ENCODE measurements at places on chromosomes 2 and 18.

GRCh38 chr18:74645679-74646078, 48.0 kb downstream of the ZNF407 start:
- no peak for DNase-seq

DNA sequence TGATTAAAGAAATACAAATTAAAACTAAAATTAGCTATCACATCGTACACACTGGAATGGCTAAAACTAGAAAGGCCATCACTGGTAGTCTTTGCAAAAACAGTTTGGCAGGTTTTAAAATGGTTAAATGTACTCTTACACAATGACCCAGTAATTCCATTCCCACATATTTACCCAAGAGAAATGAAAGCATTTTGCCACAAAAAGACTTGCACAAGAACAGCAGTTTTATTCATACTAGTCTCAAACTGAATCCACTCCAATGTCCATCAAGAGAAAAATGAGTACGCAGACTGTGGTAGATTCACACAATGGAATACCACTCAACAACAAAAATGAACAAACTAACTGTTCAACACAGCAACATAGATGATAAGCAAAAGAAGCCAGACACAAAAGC, 29.1 kb downstream of the SP140L start:
- no peak for DNase-seq

DNA sequence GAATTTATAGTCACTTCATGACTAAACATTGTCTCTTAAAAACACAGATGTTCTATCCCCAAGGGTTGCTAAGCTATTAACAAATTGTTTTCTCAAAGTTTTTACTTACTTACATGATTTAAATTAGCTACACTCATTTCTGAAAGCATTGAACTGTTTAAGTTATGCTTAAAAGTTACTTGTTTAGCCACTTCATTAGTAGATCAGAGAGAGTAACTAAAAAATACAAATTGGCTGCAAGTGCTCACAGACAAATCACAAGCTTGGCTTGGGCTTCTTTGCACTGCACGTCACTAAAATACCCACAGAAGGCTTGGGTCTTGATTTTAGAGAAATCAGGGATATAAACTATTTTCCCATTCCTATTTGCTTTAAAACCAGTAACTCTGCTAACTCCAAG, 114.1 kb upstream of the SMAD7 start:
- no peak for DNase-seq

GRCh38 chr18:76426737-76427305, 68.2 kb downstream of the ZNF516 start:
- DNase-seq = no peak

Data from NCI-H1105 (cell line).